Esophagus squamous epithelium (tissue), 5 donors: ENCODE measurements at places on chromosomes 16 and 17.

- DNase-seq, result no peak
Measured at GRCh38 chr16:69564845-69565670, 708 bp upstream of the NFAT5 start.

DNA sequence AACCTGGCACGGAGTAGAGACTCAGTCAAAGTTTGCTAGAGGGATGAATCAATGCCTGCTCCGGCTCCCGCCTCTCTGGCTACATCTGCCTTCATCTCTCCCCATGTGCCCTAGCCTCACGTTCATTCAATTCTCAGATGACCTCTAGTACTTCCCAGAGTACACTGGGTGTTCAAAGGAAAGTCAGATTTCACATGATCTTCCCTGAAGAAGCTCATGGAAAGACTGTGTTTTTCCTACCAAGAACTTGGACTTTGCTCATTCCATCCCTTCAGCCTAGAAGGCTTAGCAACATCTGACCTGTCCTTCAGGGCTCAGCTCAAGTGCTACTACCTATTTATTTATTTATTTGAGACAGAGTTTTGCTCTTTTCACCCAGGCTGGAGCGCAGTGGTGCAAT lies 11.1 kb upstream of the TNK1 start:
- DNase-seq, result no peak

DNA sequence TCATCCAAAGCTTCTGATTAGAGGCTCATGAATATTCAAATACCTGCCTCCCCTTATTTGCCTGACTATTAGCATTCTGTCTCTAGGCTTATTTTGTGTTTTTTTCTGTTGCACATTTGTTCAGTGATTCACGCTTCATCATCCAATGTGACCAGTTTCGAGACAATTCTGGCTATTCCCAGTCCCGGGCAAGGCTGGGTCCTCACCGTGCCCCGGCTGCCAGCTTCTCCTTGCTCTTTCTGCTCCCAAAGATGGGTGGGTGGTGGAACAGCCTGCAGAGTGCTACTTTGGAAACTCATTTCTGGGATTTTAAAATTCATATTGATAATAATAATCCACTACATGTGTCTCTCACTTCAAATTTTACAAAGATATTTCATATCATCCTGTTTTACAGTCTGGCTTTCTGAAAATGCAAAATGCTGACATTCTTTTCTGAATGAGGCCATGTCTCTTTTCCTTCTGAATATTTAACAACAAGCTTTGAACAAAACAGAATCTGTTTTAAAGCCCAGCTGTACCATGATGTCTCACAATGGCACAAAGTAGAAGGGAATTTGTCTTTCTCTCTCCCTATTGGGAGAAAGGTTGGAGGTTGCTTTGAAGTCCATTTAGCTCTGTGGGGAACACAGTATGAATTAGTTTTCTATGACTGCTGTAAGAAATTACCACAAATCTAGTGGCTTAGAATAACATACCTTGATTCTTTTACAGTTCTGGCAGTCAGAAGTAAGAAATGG lies 116.9 kb upstream of the CDH13 start:
- DNase-seq, result no peak

- DNase-seq, result no peak
Measured at GRCh38 chr17:6075050-6075449, 4.9 kb downstream of the WSCD1 start.

DNA sequence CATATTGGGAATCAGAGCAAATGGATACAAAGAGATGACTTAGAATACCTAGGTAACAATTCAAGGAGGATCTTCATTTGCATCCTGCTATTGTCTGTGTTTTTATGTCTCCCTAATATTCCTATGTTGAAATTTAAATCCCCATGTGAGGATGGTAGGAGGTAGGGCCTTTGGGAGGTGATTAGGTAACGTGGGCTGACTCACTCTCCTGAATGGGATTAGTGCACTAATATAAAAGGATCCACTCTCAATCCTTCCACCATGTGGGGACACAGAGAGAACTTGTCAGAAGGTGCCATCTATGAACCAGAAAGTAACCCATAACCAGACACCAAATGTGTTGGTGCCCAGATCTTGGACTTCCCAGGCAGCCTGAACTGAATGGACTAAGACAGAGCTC lies 83.4 kb downstream of the CDH8 start:
- DNase-seq, result no peak
